ENCODE measurements at places on chromosomes 5 and 9.

GRCh38 chr5:127801751-127802476 lies 98.7 kb downstream of the CCDC192 start:
- DNase-seq, result no peak

- no peak for DNase-seq
Observed at GRCh38 chr9:15696979-15697378, 144.1 kb downstream of the CCDC171 start.

DNA sequence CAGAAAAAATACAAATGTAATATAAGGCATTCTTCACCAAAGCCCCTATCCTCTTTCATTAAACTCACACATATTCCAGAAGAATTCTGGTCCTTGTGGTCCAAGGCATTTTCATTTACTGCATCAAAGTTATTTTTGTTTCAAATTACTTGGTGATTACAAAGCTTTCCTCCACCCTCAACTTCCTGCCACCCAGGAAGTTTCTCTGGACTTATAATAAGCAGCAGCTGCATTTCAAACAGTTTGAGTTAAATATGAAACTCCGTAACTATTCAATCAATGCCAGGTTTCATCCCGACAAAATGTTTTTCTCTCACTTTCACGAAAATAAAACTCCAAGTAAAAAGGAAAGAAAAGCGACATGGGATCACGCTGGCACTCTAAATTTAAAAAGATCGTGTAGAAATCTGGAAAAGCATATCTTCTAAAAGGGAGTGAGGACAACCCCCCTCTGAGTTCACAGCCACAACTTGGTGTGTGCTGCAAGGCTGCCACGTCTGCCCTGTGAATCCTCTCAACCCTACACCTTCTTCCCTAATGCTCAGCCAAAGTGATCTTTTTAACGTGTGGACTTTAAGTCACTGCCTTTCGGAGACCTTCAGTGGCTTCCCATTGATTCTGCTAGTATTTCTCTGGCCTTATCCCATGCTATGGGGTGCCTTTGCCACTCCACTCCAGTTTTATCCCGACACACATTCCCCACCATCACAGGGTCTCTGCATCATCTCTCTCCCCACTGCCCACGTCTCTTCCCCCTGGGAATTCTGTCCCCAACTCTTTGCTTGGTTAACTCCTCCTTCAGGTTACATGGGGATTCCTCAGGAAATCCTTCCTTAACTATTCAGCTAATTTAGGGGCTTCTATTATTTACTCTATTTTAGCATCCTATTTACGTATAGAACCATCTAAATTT lies 91.1 kb upstream of the CER1 start:
- no peak for DNase-seq

GRCh38 chr9:109468927-109469326 lies 29.2 kb downstream of the PTPN3 start:
- DNase-seq, result no peak

GRCh38 chr5:133450286-133450685 lies 162.1 kb downstream of the FSTL4 start:
- DNase-seq, result no peak

DNA sequence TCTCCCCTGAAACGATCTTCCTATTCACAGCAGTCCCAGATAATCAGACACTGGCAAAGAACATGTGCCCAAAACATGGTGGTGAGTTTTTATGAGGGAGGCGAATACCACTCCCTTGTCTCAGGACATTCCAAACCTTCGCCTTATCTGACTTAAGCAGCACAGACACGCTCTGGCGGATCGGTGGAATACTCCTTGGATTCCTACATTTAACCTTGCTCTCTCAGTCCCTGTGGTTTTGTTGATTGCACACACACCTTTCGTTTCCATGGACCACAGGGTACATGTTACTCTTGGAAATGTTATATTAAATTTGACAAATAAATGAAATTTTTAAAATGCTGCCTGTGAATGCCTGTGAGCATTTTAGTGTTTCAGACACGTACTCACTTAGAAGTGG lies 87.8 kb upstream of the CPEB4 start:
- no peak for DNase-seq

DNA sequence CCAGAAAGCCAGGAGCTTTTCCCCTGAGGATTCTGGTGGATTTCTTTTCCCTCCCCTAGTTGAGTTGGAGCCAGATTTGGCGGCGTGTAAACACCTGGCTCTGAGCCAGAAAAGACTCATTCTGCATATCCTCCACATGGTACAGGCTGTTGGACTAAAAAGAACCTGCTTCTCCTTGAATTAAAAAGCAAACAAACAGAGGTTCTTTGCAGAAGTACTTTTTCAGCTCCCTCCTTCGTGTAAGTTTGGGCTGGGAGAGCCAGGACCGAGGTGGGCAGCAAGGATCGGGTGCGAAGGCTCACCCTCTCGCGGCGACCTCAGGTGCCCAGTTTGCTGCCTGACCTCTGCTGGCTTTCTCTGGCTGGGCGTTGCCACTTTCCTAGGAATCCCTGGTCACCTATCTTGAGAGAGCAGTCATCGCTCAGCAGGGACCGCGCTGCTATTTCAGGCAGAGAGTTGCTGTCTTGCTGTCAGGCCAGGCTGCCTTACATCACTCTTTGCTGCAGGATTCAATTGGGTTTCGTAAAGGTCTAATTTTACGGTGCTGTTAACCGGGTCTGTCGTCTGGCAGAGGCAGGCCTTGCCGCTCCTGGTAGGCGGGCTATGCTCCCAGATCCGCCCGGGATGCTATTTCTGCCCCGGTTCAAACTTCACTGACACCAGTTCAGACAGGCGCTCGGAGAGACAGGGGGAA lies 3.2 kb downstream of the PAPPA start:
- no peak for DNase-seq

DNA sequence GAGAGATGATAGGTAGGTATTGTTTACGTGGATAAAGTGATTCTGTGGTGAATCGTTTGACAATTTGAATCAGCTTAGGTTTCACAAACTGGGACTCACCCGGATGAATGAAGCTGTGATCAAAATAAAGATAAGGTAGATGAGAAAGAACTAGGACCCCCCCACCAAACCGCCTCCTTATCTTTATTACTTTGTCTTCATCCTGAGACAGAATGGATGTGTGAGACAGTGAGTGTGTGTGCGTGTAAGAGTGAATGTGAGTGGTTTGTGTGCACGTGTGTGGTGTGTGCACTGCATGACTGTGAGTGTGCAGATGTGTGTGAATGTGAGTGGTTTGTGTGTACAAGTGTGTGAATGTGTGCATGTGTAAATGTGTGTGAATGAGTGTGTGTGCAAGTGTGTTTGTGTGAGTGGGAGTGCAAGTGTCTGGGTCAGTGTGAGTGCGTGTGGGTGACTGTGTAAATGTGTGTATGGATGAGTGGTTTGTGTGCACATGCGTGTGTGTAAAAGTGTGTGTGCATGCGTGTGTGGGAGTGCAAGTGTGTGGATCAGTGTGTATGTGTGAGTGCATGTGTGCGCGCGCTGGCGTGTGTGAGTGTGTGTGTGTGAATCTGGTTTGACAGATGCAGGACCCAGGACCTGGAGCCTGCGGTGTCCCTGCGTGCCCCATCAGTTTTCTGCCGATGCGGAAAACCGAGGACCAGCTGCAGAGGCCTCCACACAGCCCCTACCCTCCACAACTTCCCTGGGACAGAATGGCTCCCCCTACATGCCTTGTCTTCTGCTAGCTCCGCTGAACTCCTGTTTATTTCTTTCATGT lies 11.4 kb upstream of the ENG start:
- DNase-seq, result no peak

DNA sequence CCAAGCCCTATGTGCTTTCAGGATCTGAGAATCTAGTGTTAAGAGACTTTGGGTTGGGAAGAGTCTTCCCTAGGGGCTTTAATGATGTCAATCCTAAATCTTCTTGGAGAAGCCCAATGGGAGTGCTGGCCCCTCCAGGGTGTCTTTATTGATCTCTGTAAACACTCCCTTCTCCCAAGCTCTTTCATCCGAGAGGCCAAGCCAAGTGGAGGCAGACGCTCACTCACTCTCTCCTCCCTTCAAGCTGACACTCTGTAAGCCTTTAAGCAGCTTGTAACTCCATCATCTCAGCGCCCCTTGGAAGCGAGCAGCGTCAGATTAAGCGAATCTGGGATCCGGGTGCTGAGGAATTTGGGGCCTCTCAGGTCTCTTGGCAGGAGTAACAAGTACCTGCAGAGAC lies 37.7 kb downstream of the SPARC start:
- DNase-seq, result no peak

DNA sequence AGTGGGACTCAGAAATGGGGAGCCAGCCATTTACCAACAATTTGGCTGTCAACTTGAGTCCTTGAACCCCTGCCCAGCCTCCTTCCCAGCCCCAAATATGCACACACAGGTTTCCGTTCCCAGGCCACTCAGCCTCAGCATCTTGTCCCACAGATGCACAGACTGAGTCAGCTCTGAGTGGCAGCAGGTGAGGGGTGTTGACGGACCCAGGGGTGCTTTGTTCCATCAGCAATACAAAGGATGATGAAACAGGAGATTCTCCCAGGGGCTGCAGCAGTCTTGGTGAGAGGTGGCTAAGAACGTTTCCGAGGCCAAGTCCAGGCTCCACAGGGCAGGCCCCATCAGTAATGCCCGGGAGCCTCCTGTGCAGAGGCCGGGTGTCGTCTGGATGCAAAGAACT lies 4.9 kb upstream of the OLFM1 start:
- no peak for DNase-seq

DNA sequence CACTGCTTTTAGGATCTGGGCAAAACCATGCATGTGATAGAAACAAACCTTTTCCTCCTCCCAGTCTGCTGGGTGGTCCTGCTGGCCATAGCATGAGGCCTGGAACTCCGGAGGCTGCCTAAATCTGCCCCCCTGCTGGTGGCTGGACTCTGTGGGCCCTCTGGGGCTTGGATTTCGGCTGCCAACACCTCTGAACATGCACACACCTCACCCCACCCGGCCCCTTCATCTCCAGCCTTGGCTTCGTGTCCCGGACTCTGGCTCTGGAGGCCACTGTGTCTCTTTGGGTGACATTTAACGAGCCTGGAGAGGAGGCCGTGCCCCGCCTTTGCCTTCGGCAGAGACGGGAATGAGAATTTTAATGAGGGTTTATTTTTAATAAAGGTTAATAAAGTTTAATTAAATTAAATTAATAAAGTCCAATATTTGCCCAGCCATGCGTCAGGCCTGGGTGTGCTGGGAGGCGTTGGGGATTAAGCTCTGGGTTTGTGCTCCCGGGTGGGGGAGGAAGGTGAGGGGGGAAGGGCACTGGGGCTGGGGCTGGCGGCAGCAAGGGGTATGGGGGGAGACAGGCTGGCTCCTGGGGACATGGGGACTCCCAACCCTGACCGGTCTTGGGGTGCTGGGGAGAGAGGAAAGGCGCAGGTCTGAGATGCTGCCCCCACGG lies 251.8 kb downstream of the PBX3 start:
- DNase-seq, result no peak

DNA sequence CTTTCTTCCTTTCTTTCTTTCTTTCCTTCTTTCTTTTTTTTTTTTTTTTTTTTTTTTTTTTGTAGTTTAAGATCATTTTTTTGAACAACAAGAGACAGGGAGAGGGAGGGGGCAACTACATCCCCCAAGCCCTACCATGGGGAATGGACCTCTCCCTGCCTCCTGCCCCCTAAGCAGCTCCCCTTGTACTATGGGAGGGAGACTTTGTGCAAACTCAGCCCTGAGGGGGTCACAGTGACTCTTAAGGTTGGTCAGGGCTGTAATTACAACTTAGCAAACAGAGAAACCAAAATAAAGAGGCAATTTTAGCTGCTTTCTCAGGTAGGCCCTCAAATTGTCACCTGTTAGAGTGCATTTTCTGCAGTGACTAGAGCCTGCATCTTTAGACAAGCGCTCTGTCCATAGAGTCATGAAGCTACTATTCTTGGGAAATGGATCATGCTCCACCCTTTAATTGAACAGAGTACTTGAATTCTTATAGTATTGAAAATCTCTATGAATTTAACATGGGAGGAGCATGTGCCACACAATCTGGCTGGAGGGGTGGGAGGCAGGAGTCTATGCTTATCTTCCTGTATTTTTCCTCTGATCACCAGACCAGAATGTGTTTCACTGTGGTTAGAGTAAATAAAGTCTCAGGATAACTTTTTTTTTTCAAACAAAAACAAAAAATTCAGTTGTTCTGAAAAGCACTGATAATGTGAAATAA lies 24.3 kb upstream of the PIK3R1 start:
- no peak for DNase-seq

- DNase-seq, result no peak
Observed at GRCh38 chr5:145787996-145788395, 47.1 kb downstream of the PRELID2 start.

GRCh38 chr5:154199263-154199662 lies 8.7 kb downstream of the GALNT10 start:
- DNase-seq, result no peak

GRCh38 chr9:127835991-127836516 lies 18.4 kb downstream of the ENG start:
- no peak for DNase-seq

DNA sequence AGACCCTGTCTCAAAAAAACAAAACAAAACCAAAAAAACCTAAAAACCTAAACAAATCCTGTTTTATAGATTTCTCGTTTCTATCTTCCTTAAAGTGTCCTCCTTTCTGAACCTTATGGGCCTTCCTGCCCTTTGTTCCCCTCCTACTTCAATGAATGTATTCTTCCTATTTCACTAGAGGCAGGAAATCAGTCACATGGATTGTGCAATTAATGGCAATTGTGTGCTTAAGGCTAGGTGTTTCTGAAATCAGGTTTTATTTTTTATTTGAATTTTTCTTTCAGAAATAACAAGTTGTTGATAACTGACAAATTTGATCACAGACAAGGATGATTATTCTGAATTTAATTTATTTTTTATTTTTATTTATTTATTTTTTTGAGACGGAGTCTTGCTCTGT lies 220.6 kb upstream of the SEMA6A start:
- DNase-seq, result no peak

DNA sequence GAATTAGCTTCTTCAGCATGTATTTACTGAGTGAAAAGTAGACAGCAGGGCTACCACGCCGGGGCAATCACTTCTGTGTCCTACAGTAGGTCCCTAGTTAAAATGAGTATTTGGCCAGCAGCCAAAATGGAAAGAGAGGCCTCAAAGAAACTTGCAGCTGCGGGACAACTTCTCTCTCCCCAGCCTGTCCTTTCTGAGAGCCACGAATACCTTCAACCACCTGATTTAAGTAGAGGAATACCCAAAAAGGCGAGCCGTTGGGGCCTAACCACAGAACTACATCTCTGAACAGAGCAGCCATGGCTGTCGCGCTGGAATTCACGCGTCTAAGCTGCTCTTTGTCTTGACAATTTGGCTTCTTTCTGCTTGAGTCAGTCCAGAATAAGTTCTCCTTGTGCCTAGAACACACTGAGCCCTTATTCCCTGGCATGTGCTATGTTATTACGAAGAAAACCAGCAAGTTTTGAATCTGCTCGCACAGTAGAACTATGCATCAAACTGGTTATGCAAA lies 43.8 kb upstream of the GOLPH3 start:
- no peak for DNase-seq

DNA sequence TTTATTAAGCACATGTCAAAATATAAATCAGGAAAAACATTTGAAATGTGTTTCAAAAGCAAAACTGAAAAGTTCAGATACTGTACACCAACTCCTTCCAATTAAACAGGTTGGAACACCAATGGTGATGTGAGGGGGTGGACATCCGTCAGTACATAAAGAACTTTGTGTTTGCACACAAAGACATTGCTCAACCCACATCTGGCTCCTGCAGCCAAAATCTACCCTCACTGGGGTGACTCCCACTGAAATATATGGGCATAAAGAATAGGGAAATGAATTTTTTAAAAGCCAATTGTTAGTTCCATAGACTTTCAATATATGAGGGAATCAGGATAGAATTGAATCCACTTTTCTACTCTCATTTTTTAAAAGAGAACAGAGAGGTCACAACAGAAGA lies 63.9 kb downstream of the MEGF9 start:
- DNase-seq, result no peak
